Cortex of kidney (tissue), 1 donor: ENCODE measurements at places on chromosomes 7 and 10.

DNA sequence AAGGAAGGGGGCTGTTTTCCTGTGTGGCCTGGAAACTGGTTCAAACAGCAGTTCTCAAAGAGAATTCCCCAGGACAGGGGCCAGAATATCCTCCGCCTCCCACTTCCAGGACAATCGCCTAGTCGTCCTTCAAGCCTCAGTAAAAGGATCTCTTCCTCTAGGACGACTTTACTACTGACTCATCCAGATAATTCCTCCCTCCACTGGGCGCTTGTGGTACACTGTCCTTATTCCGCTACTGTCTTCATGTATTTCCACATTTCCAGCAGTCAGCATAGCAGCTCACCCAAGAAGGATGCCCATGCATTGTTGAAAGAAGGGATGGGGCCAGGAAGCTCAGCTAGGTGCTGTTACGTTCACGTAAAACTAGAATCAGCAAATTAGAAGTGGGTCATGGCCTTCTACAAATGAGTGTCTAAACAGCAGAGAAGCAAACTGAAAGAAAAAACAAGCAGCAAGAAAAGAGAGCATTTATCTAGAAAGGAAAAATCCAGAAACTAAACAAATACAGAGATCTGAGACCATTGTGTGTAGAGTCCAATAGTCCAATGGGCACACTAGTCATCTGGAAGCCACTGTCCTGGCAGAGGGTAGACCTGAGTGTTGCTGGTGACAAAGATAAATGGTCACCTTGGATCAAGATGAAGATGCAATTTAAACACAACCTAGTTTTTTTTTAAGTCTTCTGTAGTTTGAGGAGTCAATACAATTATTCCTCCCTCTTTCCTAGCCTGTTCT, 26.3 kb downstream of the CLRN3 start:
- no peak for DNase-seq

GRCh38 chr10:70295321-70295720, 11.5 kb upstream of the NPFFR1 start:
- DNase-seq: no peak

DNA sequence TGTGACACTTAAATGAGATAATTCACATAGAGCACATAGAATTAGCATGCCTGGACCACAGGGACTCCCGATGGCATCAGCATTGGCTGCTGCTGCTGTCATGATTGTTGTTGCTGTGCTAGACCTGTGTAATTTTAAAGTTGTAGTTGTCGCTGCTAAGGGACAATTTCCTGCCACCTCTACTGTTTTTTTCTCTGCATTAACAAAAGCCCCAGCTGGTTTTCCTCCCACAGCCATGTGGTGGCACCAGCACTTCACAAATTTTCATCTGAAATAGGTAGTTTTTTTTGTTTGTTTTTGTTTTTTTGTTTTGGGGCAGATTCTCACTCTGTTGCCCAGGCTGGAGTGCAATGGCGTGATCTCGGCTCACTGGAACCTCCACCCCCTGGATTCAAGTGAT, 25.4 kb upstream of the PRXL2A start:
- DNase-seq: no peak

DNA sequence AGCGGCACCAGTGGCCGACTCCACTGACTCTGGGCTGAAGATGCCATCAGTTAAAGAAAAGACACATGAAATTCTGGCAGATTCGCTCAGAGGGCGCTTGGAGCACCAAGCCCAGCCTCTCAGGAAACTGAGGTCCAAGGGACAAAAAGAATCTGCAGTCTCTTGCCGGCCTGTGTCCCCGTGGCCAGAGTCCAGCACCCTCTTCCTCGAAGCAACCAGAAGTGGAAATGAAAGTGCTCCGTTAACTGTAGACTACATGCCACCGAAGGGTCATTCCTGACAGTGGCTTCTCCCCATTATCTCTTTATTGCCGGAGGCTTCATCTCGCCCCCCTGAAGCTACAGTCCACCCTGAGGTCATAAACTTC, 1.0 kb upstream of the CHST15 start:
- DNase-seq: no peak

DNA sequence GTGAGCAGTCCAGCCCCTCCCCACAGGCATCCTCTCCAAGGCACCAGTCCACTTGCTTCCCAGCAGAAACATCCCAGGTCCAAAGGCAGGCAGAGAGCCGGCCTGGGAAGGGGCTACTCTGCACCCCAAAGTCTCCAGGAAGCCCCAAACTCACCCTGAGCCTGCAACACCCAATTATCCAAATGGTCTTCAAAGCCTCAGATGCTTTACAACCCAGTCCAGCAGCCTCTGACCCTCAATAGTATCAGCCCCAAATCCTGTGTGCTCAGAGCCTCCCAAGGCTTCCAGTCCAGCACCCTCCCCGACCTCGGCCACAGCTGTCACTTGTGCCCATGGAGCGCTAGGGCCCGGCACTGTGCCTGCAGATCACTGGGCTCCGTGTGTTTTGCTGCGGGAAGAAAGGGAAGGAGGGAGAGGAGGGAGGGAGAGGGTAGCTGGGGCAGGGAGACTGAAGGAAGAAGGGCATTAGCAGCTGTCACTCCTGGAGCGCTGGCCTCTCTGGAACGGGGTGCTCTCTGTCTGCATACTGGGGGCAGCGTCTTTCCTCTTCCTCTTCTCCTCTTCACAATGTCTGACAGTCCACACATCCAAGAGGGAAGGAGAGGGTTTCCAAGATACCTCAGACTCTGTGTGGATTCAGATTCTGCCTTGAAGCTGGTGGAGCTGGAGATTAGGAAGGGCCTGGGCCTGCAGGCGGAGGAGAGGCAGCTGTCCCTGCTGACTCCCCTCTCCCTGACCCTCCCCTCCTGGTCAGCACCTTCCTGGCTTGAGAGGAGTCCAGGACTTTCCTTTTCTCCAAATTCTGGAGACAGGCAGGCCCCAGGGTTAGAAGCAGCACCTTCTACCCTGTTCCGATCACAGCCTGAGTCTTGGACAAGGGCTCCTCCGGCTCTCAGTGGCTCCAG, 13.2 kb downstream of the CALML5 start:
- no peak for DNase-seq

- no peak for DNase-seq
Measured at GRCh38 chr7:52355053-52355452, 680.4 kb upstream of the POM121L12 start.

- DNase-seq: no peak
Measured at GRCh38 chr7:77329466-77330168, 86.5 kb downstream of the GSAP start.

DNA sequence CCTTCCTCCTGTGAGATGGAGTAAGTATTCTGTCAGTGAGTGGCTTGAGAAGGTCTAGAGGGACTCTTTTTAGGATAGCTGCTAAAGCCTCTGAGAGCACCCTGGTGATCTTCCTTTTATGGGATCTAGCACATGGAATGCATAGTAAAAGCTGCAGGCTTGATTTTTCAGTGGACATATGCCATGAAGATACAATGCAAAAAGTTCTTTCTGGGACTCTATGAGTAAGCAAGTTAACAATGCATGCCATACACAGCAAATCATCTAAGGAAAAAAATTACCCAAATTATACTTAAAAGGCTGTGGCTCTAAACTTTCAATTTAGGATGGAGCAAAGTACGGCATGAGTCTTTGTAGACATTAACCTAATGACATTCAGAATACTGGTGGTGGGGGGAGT, 154.5 kb downstream of the SGMS1 start:
- DNase-seq: no peak

- no peak for DNase-seq
Measured at GRCh38 chr10:52526251-52526823, 212.3 kb downstream of the DKK1 start.

DNA sequence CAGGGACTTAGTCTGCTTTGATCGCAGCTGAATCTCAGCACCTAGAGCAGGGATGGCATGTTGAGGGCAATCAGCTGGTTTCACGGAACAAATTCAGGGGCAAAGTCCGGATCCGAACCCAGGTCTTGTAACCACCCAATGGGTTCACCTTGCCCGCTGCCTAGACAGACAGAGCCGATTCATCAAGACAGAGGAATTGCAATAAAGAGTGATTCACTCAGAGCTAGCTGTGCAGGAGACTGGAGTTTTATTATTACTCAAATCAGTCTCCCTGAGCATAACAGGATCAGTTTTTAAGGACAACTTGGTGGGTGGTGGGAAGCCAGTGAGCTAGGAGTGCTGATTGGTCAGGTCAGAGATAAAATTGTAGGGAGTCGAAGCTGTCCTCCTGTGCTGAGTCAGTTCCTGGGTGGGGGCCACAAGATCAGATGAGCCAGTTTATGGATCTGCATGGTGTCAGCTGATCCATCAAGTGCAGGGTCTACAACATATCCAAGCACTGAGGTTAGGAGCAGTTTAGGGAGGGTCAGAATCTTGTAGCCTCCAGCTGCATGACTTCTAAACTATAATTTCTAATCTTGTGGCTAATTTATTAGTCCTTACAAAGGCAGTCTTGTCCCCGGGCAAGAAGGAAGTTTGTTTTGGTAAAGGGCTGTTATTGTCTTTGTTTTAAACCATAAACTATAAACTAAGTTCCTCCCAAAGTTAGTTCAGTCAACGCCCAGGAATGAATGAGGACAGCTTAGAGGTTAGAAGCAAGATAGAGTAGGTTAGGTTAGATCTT, 43.5 kb upstream of the CHST3 start:
- no peak for DNase-seq

- no peak for DNase-seq
Measured at GRCh38 chr7:151398446-151399304, 11.2 kb downstream of the WDR86 start.

GRCh38 chr10:11177926-11178471, 160.3 kb downstream of the CELF2 start:
- no peak for DNase-seq

DNA sequence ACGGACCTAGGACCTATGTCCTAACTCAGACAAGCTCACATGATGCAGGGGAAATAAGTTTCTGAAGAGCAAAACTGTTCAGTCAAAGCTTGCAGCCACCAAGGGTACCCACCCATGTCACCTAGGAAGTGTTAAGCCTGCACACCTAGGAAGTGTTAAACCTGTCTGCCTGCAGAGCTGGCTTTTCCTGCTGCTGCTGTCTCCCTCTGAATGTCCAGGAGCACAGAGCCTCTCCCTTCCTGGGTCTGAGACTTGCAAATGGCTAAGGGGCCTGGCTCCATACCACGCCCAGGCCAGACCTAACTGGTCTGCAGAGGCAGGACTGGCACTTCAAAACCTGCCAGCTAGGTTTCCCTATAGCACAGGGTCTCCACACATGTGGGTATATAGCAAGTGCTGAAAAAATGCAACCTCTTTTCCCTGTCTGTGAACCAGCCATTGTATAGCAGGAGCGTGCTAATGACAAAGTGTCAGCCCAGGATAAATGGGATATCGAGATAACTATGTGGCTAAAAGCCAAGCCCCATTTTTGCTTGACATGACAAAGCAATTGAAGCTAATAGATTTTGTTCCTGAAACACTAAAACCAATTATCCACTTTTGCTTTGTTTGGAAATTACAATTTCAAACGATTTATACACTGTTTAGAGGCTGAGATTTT, 1.5 kb downstream of the GDF2 start:
- DNase-seq: no peak

DNA sequence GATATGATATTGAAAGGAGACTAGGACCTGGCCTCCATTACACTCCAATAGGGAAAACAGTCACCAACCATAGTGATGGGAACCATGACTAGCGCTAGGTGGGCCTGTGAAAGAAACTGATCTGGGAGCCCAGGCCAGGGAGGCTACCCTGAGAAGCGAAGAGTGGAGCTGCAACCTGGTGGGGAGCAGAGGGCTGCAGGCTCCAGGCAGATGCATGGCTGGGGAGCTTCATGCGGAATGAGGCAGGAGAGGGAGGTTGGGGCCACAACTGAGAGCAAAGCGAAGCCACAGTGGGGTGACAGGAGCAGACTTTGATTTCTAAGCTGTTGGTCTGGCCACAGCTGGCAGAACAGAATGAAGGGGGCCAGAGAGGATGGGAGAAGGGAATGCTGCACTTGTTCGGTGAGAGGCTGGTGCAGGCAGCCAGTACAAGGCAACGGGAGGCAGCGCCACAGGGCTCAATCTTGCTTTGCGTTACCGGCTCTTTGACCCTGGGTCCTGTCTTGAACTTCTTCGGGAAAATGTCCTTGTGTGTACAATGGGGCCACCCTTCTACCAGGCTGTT, 88.4 kb downstream of the TACC2 start:
- DNase-seq: no peak

DNA sequence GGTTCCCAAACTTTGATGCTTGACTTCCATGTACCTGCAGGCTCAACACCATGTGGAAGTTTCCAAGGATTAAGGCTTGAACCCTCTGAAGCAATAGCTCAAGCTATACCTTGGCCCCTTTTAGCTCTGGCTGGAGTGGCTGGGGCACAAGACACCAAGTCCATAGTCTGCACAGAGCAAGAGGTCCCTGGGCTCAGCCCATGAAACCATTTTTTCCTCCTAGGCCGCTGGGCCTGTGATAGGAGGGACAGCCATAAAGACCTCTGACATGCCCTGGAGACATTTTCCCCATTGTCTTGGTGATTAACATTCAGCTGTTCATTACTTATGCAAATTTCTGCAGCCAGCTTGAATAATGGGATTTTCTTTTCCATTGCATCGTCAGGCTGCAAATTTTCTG, 14.4 kb downstream of the DGKI start:
- no peak for DNase-seq

DNA sequence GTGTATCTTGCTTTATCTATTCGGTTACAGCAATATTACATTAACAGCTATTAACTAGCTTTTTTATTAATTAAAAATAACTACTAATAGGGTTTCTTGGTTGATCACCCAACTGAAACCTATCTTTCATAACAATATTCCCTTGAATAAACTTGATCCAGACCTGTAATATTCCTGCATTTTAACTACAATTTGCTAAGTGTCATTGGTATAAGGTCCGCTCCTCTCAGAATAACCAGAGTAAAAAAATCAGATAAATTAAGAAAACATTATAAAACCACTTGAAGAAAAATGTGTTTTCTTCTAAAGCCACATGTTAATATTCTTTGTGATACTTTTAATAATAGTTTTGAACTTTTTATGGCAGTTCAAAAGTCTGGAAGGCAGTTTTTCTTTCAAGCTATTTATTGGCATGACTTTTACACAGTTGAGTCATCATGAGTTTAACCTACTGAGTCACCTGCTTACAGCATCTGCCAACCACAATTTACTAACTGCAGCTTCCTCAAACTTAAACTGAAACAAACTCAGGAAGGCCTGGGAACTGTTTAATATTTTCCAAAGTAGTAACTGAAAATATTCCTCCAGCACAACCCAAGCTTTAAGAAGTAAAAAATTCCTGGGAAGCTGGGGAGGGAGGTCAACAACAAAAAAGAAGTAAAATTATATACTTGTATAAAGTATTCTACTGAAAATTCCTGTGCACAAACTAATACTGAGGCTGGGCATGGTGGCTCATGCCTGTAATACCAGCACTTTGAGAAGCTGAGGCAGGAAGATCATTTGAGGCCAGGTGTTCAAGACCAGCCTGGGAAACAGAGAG, 103.2 kb downstream of the NRBF2 start:
- DNase-seq: no peak

GRCh38 chr7:134513169-134513752, 14.1 kb upstream of the AKR1B10 start:
- DNase-seq: no peak
